Stimulated activated CD8-positive, alpha-beta memory T cell treated with anti-CD3 and anti-CD28 coated beads, Interleukin-4, amount 100 ng/mL, for 48 hours (primary cell): ENCODE measurements at places on chromosomes 16 and 17.

GRCh38 chr16:66342294-66342900, 24.1 kb upstream of the CDH5 start:
- peak; percentile 66 for DNase-seq

GRCh38 chr17:49290690-49291359, 60.2 kb upstream of the PHOSPHO1 start:
- no peak for DNase-seq

- no peak for DNase-seq
Measured at GRCh38 chr17:48554412-48555257, 9.7 kb upstream of the HOXB2 start.

DNA sequence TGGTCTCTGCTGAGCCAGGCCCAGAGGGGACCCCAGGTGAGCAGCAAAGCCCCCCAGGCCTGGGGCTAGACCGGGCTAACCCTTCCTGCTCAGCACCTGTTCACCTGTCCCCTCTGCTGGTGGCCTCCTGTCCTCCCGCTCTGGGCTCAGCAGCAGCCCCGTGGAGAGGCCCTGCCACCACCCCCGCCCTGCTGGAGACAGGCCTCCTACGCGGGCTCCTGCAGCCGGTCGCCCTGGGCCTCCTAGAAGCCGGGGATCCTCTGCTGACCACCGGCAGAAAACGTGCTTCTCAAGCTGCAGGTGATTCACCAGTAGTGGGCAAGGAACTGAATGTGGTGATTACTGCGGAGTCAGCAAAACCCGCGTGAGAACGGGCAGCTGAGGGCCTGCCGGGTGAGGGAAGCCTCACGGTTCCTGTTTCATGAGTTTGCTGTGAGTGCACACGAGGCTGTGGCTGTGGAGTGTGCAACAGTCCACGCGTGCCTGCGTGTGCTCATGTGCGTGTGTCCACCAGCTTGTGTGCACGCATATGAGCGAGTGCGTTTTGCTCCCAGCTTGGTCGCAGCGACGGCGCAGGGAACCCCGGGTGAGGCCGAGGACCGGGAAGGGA, 792 bp downstream of the SECTM1 start:
- DNase-seq = no peak

DNA sequence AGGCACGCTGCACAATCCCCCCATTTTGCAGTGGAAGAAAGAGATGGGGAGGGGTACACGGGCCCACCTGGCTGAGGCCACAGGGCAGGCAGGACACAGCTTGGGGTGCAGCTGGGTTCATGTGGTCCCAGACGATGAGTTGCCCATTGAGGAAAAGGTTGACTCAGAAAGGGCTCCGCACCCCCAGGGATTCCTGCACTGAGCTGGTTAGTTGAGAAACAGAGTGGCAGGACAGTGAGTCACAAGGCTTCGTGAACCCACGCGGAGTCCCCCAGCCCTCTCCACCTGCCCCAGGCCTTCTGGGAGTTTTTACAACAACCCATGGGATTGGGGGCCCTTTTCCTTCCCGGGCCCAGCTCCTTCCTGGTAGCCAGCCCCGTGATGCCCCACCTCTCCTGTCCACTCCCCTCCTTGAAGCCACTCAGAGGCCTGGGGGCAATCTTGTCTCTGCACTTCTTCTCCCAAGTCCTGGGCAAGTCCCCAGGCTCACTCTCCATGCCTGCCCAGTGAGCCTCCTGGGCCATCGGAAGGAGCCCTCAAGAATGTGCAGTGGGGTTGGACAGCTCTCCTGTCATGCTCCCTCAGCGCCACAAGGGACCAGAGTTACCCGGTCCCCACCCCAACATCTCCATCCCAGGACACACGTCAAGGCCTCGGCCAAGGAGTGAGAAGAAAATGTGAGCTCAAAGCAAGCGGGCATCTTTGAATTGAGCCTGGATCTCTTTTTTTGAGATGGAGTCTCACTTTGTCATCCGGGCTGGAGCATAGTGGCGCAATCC, 251.2 kb downstream of the PARN start:
- DNase-seq = no peak

DNA sequence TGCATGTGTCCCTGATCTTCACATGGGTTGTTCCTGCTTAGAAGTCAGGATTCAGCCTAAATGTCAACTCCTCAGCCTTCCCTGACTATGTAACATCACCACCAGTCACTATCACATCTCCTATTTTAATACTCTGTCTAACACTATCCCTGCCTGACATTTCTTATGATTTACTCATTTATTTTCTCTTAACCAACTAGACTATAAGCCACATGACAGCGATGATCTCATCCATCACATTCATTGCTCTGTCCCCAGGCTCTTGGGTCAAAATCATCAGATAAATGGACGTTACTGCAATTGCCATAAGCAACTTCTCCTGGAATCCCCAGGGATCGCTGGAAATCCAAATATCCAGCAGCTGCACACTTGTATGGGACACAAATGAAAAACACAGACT, 15.7 kb downstream of the CDRT4 start:
- DNase-seq = no peak

- DNase-seq = peak; percentile 70
Measured at GRCh38 chr17:18258356-18259038, at the start of gene FLII. TSS of gene FLII (minus strand) at chr17:18258738. CDS start at chr17:18258690, 48 bp downstream.

DNA sequence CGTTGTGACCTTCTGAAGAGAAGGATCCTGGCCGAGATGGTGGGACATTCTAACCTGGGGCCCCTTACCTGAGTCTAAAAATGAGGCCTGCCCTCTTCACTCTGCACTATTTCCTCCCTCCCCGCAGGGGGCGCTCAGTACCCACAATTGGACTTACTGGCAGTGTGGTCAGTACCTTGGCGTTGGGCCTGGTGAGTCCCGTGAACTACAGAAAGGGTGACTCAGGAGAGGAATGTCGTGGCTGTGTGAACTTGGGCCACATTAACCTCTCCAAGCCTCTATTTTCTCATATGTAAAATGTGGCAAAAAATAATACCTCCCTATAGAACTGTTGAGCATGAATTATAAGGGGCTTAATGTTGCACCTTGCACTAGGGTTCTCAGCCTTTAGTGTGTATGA, 3.9 kb downstream of the RSAD1 start:
- DNase-seq = peak; percentile 89

GRCh38 chr16:79882340-79883005, 281.9 kb upstream of the MAF start:
- no peak for DNase-seq

DNA sequence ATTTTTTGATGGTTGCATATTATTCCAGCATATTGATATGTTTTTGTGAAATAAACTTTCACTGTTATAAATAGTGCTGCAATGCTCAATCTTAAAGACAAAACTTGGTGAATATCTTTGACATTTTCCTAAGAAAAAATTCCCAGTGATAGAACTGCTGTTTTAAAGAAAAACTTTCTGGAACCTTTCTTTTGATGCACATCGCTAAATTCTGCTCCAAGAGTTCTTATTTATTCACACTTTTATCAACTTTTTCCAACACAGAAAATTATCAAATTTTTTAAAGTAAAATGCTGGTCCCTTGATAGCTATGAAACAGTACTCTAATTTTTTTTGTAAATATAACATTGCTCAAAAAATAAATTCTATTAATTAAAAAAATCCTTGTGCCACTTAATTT, 196.6 kb downstream of the HS3ST3A1 start:
- DNase-seq = no peak

- peak; percentile 39 for DNase-seq
Measured at GRCh38 chr16:48608452-48608851, 1.5 kb downstream of the N4BP1 start.

DNA sequence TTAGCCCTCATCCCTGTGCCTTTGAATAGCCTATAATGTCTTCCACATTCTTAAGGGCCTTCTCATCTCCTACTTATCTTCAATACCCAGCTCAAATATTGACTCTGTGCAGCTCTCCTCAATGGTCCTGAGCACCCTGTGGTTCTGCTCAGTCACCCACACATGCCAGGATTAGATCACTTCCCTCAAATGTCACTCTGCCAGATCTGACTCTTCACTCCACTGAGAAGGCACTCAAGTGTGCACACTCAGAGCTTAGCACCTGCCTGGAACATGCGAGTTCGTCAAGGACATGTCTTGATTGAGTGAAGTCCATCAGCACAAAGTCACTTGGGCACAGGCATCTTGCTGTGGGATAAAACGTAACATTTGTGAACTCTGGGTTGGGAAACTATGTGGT, 404.8 kb downstream of the CDH13 start:
- DNase-seq = no peak

DNA sequence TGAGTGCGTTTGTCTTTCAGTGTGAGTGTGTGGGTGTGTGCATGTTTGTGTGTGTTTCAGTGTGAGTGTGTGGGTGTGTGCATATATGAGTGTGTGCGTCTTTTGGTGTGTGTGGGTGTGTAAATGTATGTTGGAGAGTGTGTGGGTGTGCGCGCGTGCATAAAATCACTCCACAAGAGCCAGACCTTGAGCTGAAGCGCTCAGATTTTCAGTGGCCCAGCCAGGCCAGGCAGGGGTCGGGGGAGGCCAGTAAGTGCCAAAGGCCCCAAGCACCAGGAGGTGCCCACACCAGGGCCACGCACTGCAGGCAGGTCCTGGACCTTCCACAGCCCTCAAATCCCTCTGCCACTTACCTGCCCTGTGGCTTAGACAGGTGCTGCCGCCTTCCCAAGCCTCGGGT, 184.0 kb downstream of the SOX9 start:
- no peak for DNase-seq

GRCh38 chr17:56773124-56773523, 60.6 kb downstream of the C17orf67 start:
- no peak for DNase-seq

GRCh38 chr16:65917466-65917865, 449.0 kb upstream of the CDH5 start:
- no peak for DNase-seq

GRCh38 chr17:38608648-38609047, 2.9 kb upstream of the SRCIN1 start:
- no peak for DNase-seq

DNA sequence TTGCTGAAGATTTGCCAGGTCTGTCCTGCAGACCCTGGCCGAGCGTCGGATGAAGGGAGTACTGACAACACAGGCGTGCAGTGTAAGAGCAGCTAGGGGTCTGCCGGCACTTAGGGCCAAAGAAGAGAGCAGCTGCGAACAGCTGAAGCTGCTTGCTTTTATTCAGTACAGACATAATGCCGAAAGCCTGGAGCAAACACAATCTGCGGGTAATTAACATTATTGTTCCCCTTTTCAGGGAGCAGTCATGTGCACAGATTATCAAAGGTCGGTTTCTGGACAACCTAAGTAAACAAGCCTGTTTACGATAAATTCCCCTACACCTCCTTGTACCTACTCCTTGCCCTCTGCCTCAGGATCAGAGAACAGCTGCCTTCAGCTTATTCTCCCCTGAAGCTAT, 12.0 kb upstream of the KRT23 start:
- DNase-seq = no peak

GRCh38 chr17:48198950-48199541, 91.5 kb downstream of the SNX11 start:
- DNase-seq = no peak

GRCh38 chr16:22843122-22843521, 29.2 kb downstream of the HS3ST2 start:
- no peak for DNase-seq

DNA sequence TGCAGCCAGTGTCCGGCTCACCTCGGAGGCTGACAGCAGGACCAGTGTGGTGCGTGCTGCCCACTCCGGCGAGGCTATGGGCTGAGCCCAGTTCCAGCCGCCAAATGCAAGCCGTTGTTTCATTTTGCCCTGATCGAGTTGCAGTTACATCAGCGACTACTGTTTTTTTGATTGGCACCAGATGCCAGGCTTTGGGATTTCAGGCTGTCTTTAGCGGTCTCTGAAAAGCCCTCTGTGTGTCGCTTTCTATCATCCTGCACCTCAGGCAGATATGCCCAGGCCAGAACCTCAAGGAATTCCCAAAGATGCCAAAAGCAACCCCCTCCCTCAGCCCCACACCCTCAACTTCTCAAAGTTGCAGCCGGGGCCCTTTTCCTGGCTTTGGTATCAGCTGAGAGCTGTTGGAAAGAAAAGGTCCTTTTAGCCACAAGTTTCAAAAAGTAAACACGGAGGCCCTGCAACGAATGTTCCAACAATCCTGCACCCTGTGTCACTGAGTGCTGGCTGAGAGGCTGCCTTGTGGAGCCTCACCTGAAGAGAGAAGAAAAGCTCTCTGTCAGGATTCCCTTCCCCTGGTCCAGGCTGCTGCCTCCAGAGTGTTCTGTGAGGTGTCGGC, 58.9 kb downstream of the WWP2 start:
- no peak for DNase-seq

- no peak for DNase-seq
Measured at GRCh38 chr17:75959051-75959838, 18.4 kb upstream of the FBF1 start.

GRCh38 chr17:37300683-37301082, 75.1 kb upstream of the C17orf78 start:
- no peak for DNase-seq

DNA sequence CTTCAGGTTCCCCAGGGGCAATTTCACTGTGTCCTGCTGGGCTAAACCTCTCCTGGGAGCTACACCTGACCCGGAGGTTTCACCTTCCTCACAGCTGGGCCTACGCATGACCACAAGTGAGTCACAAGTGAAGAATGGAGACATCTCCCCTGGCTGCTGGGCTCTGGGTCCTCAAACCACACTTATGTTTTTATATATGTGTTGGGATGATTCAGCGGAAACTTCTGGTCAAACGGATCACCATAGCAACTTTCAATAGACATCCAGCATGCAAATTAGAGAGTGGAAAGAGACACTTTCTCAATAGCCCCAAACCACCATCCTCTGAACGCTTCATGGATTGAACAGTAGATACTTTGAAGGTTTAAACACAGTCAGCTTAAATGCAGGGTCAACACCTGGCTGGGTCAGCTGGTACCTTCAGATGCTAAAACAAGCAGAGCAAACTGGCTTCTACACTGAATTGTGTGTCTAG, 28.0 kb upstream of the MAF start:
- peak; percentile 76 for DNase-seq

DNA sequence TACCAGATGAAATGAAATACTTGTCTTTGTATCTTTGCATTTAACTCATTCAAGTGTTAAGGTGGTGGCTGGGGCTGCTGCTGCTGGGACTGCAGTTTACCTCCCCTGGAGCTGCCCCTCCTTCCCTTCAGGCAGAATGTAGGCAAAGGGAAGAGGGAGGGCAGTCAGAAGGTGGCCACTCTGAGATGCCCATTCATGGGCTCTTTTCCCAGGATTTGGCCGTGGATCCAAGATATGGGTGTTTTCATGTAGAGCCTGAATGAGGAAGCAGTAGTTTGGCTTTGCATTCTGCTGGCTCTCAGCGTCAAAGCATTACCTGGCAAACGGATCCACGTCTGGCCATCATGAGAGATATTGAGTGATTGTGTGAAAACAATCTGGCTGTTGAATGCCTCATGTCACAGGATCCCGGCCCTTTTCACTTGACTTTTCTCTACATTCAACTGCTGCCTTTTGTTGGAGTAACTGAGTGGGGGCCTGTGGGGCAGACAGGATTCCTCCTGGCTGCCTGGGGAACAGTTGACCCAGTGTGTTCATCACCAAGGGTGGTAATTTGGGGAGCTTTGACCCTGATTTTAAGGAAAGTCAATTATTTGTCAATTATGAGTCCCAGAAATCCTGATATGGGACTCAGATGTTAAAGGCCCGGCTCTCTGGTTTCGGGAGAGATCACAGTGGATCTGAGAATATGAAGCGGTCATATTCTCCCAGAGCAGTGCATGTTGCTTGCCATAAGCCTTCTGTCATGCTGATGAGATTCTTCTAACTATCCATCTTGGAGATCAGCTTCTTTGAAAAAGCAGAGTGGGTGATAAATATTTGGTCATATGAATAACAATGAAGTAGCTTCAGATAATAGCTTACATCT, 236.8 kb downstream of the IRX3 start:
- DNase-seq = no peak

- peak; percentile 47 for DNase-seq
Measured at GRCh38 chr17:44159519-44160210, 10.8 kb upstream of the ASB16 start.
